SIG-M5 (cell line): ENCODE measurements at places on chromosomes 13 and 19.

GRCh38 chr19:14544977-14545715 is 15.8 kb downstream of the TECR start:
- DNase-seq: no peak

DNA sequence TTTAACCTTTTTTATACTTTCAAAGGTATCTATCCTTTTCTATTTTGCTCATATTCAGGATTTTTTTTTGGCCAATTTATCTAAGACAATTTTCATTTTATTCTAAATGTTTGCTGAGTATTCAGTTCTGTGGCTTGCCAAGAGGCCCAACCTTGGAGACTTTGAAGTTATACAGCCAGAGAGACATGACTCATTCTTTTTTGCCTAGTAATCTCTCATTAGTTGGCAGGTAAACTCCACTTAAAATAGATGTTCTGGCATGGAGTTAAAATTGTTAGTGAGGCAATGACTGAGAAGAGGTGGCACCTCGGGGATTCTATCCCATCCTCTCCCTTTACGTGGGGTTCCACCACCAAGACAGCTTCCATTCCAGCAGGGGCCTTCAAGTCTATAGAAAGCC is 213.8 kb downstream of the KCTD12 start:
- no peak for DNase-seq

DNA sequence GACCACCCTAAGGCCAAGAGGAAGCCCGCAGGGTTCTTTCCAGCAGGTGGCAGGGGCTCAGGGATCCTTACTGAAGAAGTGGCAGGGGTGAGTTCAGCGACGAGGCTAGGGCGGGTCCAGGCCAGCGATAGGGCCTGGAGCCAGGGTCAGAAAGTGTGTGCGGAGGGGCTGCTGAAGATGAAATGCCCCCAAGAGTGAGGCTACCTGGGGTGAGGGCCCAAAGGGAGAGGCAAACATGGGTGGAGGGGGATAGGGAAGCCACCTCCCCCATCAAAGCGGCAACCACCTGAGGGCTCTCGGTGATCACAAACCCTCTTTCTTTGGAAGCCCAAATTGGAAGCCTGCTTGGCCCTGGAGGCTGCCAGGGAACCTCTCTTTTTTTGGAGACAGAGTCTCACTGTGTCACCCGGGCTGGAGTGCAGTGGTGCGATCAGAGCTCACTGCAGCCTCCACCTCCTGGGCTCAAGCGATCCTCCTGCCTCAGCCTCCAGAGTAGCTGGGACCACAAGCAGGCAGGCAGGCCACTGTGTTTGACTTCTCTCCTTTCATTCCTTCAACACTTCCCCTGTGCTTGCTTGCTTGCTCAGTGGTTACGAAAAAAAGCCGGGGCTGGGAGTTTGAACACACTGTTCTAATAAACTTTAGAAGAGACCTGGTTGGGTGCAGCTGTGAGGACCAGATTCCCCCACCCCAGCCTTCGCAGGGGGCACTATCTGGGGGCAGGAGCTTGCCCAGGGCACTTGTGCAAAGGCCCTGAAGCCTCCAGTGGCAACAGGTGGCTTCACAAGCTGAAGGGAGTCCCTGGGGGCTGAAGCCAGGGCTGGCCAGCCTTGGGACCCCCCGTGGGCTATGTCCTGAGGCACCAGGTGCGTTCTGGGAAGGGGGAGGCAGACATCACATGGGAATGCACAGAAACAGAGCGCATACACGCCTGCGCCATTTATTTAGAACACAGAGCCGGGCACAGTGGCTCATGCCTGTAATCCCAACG is 1.4 kb upstream of the ATP8B3 start:
- DNase-seq: no peak

DNA sequence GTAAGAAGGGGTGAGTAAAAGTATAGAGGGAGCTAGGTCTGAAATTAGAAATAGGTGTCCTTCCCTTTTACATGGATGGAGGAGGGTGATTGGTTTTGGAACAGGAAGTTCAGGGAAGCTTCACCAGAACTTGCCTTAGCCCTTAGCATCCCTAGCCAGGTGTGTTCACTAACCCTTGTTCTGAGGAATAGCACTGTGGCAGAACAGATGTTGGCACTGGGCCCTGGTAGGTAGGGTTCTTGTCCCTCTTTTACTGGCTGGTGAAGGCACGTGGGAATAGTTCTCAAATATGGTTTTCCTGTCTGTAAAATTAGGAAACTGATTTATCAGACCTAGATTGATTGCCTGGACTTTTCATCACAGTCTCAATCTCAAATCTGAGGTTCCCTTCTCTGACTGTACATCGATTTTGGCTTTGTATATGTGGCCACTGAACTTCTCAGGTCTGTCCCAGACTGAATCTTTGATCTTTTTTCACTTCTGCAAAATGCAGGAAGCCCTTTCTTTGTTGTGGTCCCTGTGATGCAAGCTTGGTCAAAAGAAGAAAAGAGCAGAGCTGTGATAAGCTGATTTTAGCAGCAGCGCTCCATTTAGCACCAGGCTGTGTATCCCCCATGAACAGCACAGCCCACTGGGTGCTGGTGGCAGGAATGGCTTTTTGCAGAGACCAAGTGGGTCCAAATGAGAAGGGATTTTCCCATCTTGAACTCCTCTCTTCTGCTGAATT is 86.2 kb upstream of the HTR2A start:
- DNase-seq: no peak

- no peak for DNase-seq
Observed at GRCh38 chr13:60887711-60888110, 490.7 kb downstream of the TDRD3 start.
